ENCODE measurements at places on chromosomes 2 and 18.

DNA sequence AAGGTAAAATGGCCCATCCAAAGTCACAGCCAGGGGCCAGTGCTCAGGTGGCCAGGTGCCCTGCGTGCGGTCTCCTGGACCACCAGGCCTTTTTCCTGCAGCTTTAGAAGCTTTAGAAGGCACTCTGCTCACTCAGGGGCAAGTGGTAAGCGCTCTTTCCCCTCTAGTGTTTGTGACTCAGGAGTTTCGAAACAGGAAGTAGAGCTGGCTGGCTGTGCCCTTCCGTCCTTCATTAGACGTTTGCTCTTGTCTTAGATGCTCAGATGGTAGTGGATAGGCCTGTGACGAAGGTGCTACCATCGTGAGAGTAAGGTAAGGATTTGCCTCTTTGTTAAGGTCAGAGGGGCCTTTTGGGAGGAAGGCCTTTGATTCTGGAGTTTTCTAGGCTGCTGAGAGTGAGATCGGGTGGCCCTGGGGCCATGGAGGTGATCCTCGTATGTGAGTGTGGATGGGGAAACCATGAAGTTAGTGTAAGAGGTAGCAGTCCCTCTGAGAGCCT lies at the start of gene CASP8:
CASP8 (plus strand) TSS at position 235 of the 499 bp plus-strand sequence. CDS start 5,951 bp downstream, outside the sequence.
- DNase-seq = peak; percentile 53

DNA sequence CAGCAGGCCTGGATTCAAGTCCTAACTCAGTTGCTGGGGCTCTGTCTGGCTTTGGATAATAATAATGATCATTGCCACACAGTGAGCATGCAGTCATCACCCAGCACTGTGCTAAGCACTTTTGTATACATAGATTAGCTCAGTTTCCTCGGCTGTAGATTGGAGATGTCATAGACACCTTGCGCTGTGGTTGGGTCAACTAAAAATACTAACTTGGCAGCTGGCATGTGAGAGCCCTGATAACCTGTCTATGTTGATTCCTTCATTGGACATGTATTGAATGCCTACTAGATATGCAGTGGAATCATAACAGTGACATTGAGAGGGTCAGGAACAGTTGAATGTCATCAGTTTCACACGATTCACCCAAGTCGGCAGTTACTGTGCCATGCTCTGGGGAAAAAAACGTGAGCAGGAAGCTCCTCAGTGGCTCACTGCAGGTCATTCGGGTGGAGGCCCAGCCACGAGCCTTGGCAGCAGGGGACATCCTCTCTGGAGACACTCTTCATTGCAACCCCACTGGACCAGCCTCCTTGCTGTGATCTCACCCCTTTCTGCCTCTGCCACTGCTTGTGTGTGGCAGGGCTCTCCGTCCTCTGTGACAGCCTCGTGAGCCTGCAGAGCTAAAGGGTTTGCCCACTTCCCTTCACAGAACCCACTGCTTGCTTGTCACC lies 85.3 kb downstream of the NPAS2 start:
- DNase-seq = no peak

GRCh38 chr2:203763938-203764664 lies 57.7 kb downstream of the CD28 start:
- no peak for DNase-seq

GRCh38 chr2:55636831-55637230 lies 19.4 kb upstream of the PPP4R3B start:
- no peak for DNase-seq

GRCh38 chr2:31920962-31921361 lies 89.8 kb downstream of the MEMO1 start:
- DNase-seq = no peak

DNA sequence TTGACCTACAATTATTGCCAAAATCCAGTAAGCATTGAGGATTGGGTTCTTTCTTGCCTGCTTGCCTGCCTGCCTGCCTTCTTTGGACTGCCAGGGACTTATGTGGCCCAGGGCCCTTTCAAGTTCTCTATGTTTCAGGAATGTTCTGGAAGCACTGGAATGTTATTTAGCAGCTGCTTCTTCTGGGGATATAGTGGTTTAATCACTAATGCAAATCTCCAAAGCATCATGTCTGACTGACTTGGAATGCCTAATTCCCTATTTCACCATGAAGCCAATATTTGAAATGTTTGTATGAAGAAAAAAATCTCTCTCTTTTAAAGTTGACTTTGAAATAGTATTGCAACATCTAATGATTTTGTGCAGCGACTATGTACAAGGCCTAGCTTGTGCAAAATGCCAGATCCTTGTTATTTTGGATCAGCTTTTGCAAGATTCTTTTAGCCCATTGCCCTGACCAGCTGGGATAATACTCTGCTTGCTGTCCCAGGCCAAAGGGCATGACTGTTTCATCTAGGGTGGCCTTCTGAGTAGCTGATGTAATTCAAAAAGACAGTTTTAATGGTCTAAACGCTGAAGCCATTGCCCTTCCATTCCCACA lies 204.6 kb downstream of the RND3 start:
- DNase-seq = peak; percentile 77

DNA sequence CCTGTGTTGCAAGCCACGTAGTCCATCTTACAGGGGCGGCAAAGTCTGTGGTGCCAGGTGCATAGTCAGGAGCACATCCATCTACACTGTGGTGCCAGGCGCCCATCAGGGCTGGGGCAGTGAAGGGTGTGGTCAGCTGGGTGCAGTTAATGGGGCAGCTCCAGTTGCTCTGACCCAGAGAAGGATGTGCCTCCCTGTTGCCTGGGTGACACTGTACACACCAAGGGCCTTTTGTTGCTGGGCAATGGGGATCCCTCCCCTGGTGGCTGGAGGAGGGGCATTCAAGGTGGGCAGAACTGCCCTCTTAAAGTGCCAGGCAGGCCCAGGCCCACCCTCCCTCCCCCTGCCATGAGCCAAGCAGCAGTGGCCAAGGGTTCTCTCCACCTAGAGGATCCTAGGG lies 28.3 kb upstream of the IMP4 start:
- DNase-seq = no peak

- peak; percentile 44 for DNase-seq
These were observed 119.9 kb upstream of the PIEZO2 start for GRCh38 chr18:11269257-11269656.

DNA sequence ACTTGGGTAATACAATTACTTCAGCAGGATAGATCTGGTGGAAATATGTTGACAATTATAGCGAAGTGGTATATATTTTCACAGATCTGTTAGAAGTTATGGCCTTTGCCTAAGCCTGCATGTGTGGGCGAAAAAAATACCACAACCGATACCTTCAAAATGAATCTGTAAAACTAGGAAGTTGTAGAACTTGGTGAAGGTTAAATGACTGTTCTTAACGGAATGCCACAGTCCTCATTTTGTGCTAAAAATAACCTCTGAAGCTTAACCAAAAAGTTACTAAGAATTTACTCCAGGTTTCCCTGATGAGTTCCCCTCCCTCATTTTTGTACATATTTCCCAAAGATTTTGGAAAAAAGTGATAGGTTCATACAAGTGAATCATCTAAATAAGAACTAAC lies 550.7 kb downstream of the THSD7B start:
- DNase-seq = peak; percentile 13

- DNase-seq = no peak
These were observed 346.7 kb upstream of the LRATD1 start for GRCh38 chr2:14285812-14286211.

DNA sequence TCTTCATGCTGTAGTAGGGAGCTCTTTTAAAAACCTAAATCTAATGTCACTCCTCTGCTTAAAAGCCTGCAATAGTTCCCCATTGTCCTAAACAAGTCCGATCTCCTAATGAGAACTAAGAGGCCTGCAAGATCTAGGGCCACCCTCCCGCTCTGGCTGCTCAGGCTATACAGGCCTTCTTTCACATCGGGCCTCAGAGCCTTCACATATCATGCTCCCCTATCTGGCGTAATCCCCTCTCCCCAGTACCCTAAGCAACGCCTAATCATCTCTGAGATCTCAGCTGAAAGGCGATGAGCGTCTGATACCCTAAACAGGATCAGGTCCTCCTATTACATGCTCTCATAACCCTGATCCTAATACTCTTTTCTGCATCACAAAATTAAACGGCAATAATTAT lies 1.9 kb downstream of the MAP4K3 start:
- DNase-seq = no peak

GRCh38 chr2:143125717-143126116 lies 3.5 kb upstream of the ARHGAP15 start:
- no peak for DNase-seq

- no peak for DNase-seq
These were observed 7.7 kb downstream of the ITGB1BP1 start for GRCh38 chr2:9415516-9416169.

GRCh38 chr2:216877085-216877484 lies 17.2 kb upstream of the TNP1 start:
- DNase-seq = no peak

DNA sequence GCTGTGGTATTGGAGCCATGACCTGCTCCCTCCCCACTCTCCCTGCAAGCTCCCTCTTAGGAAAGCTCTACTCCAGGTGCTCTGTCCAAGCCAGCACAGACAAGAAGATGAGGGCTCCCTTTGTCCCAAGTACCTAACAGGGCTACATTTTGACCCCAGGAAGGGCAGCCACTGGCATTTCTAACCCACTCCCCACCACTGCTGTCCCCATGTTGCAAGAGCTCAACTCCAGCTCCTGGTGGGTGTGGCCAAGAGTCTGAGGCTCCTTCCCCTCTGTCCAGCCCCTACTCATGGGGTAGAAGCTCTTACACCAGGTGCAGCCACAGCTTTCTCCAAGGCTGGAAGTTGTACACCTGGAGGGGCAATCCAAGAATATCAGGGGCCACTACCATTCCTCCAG lies 127.0 kb upstream of the NPAS2 start:
- DNase-seq = no peak

GRCh38 chr2:9178110-9178903 lies 28.3 kb upstream of the ASAP2 start:
- DNase-seq = no peak

- DNase-seq = no peak
These were observed 18.1 kb upstream of the ETAA1 start for GRCh38 chr2:67379048-67379447.

DNA sequence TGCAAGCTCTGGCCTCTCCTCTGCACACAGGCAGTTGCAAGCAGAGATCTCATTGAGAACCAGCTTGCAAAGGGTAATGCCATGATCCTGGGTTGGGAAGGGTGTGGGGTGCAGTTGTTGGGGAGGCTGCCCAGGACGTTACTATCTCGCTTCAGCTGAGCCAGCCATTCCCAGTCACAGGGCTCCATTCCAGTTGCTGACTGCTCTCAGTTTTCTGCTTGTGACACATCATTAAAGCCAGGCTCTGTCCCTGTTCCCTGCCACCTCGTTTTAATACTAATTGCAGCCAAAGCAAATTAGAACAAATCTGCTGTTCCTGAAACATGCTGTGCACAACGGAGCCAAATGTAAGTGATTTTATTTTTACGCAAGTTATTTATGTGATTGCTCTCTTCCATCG lies 62.5 kb upstream of the SMAD2 start:
- no peak for DNase-seq

GRCh38 chr2:112156152-112156986 lies 18.2 kb downstream of the FBLN7 start:
- DNase-seq = peak; percentile 19

- no peak for DNase-seq
These were observed 11.8 kb downstream of the PMAIP1 start for GRCh38 chr18:59911600-59911999.

GRCh38 chr2:239181903-239182581 lies 218.8 kb downstream of the HDAC4 start:
- DNase-seq = no peak

- DNase-seq = no peak
These were observed 89.8 kb downstream of the INO80D start for GRCh38 chr2:205996161-205996560.

GRCh38 chr2:215622837-215623236 lies 187.0 kb upstream of the FN1 start:
- no peak for DNase-seq

GRCh38 chr2:147006736-147007141 lies 838.1 kb upstream of the ACVR2A start:
- peak; percentile 23 for DNase-seq

GRCh38 chr18:23835506-23835905 lies 146.3 kb downstream of the LAMA3 start:
- DNase-seq = peak; percentile 16

DNA sequence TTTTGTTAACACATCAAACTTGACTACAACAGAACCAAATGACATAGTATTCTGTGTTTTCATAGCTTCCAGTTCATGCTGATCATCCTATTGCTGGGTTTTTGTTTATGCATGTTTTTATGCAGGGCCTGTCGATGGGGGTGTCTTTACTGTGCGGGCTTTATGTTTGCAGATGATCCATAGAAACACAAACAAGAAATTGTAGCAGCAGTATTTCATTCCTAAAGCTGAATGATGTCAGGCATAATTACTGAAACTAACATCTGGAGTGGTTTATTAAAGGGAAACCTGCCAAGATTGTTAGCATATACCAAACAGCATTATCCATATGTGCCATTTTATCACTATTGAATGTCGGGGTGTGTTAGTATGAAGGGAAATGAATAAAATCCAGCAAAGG lies 129.7 kb downstream of the PTPRM start:
- peak; percentile 74 for DNase-seq

- no peak for DNase-seq
These were observed 1.1 kb downstream of the COLEC11 start for GRCh38 chr2:3595985-3596384.

DNA sequence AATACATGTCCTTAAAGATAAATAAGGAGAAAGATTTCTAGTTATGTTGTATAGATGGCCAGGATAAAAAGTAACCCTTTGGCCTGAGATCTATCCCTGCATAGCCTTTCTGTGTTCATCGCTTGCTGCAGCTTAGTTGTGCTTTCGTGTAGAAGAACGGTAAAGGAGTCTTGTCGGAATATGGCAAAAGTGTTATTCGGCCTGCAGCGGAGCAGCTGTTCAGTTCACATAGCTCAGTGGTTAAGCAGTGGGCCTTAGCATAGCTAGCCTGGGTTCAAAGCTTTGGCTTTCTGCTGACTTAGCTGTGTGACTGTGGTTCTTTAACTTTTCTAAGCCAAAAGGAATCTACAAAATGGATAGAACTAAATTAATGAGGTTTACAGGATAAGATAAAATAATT lies 55.4 kb downstream of the MALT1 start:
- DNase-seq = no peak

GRCh38 chr2:240397542-240397916 lies 37.9 kb upstream of the GPC1 start:
- no peak for DNase-seq

GRCh38 chr2:74198023-74198460 lies 373 bp upstream of the MTHFD2 start:
- no peak for DNase-seq

GRCh38 chr2:65939687-65940086 lies 495.2 kb upstream of the MEIS1 start:
- no peak for DNase-seq

- DNase-seq = no peak
These were observed 107.6 kb downstream of the MEMO1 start for GRCh38 chr2:31903109-31903780.

DNA sequence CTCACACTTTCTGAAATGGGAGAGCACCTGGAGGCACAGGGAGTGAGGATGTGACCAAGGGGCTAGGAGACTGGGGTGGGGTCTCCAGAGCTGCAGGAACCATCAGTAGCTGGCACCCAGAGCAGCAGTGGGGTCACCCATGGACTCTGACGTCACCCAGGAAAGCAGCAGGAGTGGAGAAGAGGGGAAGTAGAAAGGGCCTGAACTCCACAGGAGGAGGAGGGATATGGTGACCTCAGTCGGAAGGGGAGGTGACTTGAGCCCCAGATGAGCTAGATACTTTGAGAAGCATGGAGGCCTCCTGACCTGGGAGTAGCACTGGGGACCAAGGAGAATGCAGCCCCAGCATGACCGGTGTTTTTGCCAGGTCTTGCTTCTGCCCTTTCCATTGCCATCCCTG lies 8.8 kb downstream of the NMUR1 start:
- no peak for DNase-seq

GRCh38 chr2:195533771-195534642 lies 123.0 kb upstream of the SLC39A10 start:
- DNase-seq = peak; percentile 89
